Fibroblast of skin of left quadriceps (primary cell): ENCODE measurements at places on chromosomes 3 and 15.
A peak's percentile ranks its signal among the peaks of the same experiment; 100 is the strongest.

DNA sequence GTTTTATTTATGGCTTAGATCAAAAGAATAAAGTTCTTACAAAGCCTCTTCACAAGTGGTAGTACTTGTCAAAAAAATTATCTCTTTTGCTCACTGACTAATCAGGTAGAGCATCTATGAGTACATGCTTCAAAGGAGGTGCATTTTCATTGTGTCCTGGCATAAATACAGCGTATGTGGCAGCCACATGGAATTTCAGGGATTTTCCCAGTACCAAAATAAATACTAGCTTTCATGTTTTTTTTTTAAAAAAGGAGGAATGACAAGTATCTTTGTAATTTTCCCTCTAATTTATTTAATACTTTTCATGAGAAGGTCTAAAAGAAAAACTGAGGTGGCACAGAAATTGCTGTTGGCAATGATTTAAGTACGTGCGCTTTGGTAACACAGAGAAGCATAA lies 597.8 kb upstream of the ALCAM start:
- DNase-seq: no peak

- no peak for DNase-seq
Observed at GRCh38 chr3:59654123-59654479, 604.3 kb upstream of the CFAP20DC start.

GRCh38 chr3:193452338-193452737 lies 73.8 kb upstream of the ATP13A5 start:
- no peak for DNase-seq

DNA sequence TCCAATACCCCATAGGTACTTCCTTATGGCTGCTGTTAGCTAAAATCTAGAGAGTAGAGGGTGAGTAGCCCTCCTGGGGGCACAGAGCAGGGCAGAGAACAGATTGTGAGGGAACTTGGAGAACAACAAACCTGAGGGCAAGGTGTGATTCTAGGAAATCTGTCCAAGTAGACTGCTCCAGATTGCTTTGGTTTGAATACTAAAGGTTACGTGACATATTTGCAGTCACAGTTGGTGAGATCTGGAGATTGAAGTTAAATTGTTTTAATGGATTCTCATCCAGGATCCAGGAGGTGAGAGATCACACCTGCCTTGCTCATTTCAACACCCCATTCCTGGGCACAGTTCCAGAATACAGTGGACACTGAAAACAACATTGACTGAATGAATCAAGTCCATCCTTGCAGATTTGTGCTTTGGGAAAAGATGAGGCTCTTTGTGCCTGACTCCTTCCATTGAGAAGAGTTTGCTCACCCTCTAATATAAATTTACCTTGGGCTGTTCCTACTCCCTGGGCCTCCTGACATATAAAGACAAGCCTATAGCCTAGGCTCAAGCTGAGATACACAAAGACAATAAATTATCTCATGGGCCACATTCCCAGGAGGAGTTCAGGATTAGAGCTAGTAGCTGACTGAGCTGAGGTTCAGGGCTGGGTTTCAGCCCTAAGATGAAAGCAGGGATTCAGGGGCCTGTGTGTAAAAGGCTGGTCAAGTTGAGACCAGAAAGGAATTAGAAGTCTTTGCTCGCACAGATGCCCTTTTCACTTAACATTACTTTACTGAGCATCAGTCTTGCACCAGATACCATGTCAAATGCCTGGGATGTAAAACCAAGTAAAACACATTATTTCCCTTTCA lies 400.9 kb upstream of the MCTP2 start:
- no peak for DNase-seq

GRCh38 chr3:187875863-187876262 lies 130.6 kb upstream of the BCL6 start:
- DNase-seq: no peak

DNA sequence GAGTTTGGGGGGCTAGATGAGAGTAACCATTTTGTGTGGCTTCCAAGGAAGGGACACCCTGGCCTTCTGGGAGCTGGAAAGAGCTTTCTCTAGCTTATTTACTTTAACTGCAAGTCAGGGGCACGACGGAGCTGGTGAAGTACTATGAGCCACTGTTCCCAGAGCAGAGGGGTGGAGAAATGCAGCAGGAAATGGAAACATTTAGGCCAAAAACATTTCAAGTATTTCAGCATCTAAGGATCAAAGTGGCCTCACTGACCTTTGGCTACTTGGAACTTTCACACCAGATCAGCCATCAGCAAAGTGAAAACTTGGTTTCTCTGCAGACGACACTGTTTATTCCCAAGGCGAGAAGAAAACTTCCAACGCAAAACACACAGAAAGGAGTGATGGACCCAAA lies 7.9 kb downstream of the DGKG start:
- no peak for DNase-seq

DNA sequence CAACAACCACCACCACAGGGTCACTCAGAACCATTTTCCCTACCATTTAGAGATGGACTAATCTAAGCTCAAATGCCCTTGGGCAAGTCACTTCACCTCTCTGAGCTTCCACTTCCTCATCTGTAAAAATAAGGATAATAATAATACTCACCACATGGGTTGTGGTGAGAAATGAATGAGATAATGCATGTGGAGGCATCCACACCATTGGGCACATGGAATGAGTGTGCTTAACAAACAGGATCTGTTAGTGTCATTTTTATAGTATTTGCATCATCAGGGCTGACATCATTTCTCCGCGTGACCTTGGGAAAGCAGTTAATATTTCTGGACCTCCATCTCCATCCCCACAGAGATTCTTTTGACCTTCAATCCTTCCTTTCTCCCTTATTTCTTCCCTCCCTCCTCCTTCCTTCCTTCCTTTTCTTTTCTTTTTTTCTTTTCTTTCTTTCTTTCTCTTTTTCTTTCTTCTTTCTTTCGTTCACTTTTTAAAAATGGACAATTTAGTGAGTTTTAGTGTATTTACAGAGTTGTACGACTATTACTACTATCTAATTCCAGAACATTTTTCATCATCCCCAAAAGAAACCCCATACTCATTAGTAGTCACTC lies 7.7 kb upstream of the RFT1 start:
- no peak for DNase-seq

- no peak for DNase-seq
Observed at GRCh38 chr3:65303431-65303830, 615.6 kb upstream of the ADAMTS9 start.

- DNase-seq: no peak
Observed at GRCh38 chr3:25533399-25533798, 105.3 kb downstream of the RARB start.

DNA sequence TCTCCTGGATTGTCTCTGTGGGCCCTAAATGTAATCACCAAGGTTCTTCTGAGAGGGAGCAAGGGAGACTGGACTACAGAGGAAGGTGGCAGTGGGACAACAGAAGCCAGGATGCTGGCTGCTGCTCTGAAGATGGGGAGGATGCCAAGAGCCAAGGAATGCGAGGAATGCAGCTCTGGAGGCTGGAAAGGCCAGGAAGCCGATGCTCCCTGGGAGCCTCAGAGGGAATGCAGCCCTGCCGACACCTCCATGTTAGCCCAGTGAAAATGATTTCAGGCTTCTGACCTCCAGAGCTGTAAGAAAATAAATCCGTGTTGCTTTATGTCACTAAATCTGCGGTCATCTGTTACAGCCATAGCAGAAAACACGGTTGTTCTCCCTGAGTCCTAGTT lies 44.1 kb downstream of the UMPS start:
- DNase-seq: peak; percentile 67

DNA sequence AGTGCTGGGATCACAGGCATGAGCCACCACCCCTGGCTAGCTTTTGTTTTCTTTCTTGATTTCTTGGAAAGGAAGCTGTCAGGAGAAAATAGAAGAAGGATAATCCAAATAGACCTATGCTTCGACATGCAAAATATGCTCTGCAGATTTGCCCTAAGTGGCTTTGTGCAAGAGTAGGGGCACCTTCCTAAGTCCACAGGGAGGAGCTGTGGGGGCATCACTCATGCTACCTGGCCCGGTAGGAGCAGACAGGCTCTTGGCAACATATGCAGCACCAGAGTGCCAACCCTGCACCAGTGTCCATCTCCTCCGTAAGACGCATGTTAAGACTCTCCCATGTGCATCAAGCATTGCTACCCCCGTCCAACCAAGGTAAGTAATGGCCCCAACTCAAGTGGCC lies 190.7 kb upstream of the UBE2E1 start:
- no peak for DNase-seq

DNA sequence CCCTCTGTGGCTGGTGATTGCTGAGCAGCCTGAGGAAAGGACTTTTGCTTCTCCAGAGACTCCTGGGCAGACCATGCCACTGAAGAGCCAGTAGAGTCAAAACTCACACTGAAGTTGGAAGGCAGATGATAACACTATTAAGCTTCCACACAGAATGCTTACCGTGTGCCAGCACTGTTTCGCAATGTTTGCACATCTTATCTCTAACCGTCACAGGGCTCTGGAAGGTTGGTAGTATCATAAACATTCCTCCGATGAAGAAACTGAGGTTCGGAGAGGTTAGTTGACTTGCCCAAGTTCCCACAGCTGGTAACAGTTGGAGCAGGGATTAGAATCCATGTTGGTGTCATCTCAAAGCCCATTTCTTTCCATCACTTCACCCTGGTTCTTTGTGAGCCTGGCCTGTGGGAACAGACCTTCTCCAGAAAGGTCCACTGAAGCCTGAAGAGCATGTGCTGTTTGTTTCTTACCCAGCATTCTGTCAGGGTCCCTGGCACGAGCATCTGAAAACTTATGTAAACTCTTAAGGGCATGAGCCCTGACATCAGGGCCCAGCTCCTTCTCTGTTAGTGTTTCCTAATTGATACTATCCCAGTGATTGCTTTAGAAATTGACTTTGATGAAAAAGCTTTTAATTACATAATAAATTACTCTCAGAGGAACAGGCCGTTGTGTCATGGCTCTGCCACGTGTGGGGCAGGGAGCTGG lies 77.0 kb upstream of the PRR23C start:
- no peak for DNase-seq

DNA sequence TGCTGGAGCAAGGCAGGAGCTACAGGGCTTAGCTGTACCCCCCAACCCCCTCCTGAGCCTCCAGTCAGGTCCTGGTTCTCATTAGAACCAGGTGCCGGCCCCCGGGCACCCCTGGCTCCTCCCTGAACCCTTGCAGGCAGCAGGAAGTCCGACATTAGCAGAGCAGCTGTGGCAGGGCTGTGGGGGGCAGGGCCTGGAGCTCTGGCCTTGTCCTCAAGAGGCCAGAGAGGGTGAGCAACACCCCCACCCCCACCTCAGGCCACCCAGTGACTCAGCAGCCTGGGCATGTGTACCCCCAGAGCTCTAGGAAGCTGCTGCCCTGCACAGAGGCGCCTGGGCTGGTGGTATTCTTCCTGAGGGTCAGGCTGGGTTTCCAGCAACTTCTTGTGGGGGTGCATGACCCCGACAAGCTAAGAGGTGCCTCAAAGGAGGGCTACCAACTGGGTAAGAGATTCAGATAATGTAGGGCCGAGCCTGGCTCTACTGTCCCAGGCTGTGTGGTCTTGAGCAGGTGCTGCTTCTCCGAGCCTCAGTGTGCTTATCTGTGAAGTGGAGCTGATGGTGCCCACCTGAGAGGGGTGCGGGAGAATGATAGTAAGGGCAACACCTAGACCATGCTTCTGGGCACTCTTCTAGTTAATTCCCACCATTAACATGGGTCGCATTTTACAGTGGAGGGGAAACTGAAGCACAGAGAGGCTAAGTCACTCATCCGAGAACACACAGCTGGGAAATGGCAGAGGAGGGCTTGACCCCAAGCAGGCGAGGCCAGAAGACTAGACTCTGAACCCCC lies 16.0 kb downstream of the H1-8 start:
- peak; percentile 15 for DNase-seq

DNA sequence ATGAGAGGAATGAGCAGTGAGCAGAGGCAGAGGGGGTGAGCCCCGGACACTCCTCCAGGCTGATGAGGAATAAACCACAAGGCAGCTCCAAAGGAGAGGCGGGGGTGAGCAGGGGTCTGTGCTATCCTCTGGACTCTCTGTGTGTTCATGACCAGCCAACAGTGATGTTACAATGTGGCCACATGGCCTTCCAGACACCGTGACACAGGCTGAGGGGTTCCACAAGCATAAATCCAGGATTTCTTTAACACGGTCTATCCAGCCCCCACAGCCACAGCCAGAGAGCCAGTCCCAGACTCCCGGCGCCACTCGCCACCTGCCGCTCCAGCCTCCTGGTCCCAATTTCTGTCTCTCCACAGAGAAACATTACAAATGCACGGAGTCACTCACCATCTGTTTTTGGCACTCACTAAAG lies 24.4 kb downstream of the XXYLT1 start:
- DNase-seq: no peak

DNA sequence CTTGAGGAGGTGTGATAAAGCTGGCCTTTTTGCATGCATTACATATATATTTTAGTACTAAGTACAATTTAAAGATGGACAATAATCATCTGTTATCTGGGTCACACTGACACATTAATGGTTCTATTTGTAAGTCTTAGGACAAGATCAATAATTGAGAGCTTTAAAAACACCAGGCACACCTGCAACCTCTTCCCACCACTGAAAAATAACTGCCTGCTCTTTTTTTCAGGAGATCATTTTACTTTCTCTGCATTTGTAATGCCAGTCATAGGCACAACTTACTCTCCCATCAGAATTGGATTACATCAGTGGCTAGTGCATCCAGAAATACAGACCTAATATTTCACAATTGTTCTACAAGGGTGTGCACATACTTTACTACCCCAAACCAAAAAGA lies 149.8 kb downstream of the MECOM start:
- no peak for DNase-seq

- no peak for DNase-seq
Observed at GRCh38 chr3:58470363-58471024, 21.4 kb upstream of the KCTD6 start.

- DNase-seq: no peak
Observed at GRCh38 chr3:115758076-115758763, 134.9 kb downstream of the GAP43 start.

GRCh38 chr3:85652360-85652759 lies 693.6 kb downstream of the CADM2 start:
- no peak for DNase-seq

- peak; percentile 72 for DNase-seq
Observed at GRCh38 chr15:51726302-51727073, 11.0 kb downstream of the LYSMD2 start.

DNA sequence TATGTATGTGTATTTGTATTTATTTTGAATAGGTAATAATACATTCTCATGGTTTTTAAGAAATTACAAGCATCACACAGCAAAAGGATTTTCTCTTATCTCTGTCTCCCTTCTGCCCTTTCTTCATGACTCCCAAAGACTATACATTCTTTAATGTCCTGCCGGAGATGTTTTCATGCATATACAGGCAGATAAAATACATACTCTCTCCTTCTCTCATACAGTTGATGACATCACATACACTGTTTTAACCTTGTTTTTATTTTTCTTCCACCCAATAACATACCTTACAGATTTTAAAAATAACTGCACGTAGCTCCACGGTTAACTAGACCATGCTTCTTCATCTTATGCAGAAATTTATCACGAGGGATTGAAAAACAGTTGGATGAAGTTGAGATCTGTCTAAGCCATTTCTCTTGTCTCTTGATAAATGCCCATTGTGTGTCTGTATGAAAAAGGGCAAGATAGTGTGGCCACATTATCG lies 249.8 kb downstream of the EDEM1 start:
- DNase-seq: no peak
